ENCODE measurements at places on chromosomes 4 and X.

DNA sequence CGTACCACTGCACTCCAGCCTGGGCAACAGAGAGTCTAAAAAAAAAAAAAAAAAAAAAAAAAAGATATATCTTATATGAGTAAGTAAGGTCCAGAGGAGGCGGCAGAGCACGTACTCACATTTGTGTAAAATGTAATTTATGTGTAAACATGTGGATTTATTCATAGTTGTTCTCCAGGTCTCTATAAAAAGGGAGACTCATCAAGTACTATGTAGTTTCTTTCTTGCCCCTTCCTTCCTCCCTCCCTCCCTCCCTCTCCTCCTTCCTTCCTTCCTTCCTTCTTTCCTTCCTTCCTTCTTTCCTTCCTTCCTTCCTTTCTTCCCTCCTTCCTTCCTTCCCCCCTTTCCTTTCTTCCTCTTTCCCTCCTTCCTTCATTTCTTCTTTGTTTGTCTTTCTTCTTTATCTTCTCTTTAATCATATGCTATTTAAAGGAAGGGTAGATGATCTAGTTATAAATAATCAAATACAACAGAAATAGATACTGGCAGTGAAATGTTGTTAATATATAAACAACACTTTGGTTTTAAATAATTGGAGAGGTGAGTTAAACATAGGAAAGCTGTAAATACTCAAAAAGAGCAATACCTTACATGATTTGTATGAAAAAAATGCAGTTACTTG, 344.8 kb downstream of the ANK2 start:
- no peak for DNase-seq

GRCh38 chrX:21939906-21940305, 603 bp upstream of the SMS start:
- DNase-seq = no peak

DNA sequence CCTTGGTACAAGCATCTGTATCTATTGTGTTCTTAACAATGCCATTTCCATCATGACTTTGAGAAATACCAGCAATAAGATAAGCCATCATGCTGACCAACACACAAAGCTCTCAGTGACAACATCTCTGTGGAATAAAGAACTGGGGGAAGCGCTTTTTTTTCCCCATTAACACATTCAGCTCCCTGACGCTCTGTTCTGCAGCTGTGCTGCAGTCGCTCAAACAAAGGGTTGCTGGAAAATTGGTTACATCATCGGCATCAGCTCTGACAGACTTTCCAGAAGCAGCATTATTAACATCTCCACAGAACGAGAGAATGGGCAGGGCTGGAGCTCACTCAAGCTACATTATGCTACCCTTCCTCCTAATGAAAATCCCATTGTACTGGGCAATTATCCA, 39.9 kb downstream of the DCX start:
- DNase-seq = no peak

DNA sequence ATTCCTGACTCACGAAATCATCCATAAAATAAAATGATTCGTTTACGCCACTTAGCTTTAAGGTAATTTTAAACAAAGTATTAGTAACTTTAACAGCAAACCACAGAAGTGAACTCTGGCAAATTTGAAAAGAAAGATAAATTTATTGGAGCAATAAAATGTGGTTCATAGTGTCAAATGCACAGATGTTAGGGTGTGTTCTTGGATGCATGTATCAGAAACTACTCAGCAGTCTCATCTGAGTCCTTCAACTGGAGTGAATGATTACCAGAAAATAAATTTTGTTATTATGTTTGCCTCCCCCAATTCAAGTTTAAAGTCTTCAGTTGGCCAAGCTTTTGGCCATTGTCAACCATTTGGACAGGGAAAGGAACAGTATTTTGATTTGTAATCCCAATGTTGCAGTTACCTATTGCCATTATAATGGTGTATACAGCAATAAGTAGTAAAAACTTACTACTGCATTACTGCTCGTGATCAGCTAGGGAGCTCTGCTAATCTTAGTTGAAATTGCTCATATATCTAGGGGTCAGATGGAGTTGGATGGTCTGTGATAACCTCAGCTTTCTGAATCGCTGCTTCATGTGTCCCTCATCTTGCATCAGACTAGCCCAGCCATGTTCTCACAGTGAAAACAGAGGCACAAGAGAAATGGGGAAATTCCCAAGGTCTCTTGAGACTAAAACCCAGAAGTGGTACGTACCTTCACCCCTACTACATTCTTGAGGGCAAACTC, 254.6 kb upstream of the KCNIP4 start:
- no peak for DNase-seq

- no peak for DNase-seq
Measured at GRCh38 chr4:130432289-130432688, 1336.3 kb downstream of the C4orf33 start.

- DNase-seq = no peak
Measured at GRCh38 chrX:17544821-17545220, 169.8 kb downstream of the NHS start.

- DNase-seq = no peak
Measured at GRCh38 chr4:147492761-147493160, 11.9 kb downstream of the EDNRA start.

- no peak for DNase-seq
Measured at GRCh38 chr4:169058312-169058711, 48.3 kb upstream of the CBR4 start.

GRCh38 chr4:6909970-6910339, 329 bp downstream of the TBC1D14 start:
- no peak for DNase-seq

DNA sequence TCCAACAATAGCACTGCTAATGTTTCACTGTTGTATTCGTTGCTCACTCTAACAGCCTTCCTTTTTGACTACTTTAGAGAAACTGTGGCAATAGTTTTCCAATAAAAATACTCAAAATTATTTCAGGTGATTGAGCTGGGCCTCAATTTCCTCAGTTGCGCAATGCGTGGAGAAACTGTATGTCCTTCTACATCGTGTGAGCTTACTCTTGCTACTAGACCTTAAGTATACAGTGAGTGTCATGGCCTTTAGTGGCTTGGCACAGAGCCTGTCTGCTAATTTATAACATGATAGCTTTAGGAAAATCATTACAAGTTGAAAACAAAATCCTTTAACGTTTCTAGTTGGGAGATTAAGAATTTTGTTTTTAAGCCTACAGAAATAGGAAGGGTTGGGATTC, 114.5 kb downstream of the COL4A6 start:
- no peak for DNase-seq

DNA sequence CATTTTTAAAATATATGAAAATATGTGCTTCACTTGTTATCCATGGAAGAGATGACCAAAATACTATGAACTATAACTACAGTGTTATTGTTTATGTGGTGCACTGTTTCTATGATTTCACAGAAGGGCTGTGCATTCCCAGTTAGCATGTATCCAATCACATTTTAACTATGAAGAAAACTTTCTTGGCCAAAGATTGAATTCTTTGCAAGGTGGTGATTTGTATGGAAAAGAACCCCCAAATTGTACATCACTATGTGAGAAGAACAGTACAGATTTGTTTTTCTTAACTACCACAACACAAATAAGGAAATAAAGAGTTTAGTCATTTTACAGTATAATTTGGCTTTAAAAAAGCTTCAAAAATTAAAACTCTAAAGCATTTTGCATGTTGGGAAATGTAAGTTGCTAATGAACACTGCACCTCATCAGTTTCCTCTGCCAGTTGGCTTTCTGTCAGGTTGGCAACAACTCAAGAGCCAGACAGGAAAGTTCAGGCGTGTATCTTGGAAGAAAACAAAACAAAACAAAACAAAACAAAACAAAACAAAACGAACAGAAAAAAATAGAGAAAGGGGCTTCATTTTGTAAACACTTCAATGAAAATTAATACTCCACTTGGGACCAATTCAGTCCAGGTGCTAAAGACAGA, 237.0 kb downstream of the SCFD2 start:
- peak; percentile 1 for DNase-seq

All from NCI-H2081 (cell line).